Activated T-cell treated with anti-CD3 and anti-CD28 coated beads, Interleukin-2, amount 50 U/mL, for 24 hours (primary cell): ENCODE measurements at places on chromosomes 12 and 14.
A peak's percentile ranks its signal among the peaks of the same experiment; 100 is the strongest.

- DNase-seq, result no peak
Measured at GRCh38 chr12:50678650-50679365, 85.1 kb upstream of the ATF1 start.

DNA sequence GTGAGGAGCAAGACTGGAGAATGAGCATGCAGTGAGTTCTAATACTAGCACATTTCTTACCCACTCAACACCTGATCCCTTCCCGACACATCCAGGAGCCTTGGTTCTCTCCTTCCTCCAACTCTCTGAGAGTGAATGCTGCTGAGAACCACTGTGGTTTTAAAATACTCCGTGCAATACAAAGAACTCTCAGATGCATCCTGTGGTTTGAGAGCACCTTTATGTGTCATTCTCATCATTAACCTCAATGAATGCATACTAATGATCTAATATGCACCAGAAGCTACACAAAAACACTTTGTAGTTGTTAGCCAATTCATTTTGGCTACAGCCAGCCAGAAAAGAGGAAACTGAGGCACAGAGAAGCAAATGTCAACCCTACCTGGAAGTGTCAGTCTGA is 87.6 kb downstream of the GALNT8 start:
- DNase-seq, result no peak

DNA sequence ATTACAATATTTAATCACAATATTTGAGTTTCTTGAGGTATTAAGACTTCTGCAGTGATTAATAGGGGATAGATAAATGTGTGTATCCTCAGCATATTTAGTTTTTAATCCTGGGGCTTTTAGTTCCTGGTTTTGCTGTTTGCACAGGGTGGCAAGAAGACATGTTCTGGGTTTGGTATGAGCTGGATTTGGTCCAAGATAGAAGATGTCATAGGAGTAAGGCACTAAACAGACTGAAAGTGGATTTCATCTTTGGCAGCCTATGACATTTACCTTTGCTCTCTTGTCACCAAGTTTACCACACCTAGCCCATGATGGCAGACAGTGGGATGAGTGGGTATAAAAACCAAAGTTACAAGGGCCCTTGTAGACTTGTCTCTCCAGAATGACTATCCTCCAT is 168.2 kb downstream of the LRRK2 start:
- DNase-seq, result no peak

DNA sequence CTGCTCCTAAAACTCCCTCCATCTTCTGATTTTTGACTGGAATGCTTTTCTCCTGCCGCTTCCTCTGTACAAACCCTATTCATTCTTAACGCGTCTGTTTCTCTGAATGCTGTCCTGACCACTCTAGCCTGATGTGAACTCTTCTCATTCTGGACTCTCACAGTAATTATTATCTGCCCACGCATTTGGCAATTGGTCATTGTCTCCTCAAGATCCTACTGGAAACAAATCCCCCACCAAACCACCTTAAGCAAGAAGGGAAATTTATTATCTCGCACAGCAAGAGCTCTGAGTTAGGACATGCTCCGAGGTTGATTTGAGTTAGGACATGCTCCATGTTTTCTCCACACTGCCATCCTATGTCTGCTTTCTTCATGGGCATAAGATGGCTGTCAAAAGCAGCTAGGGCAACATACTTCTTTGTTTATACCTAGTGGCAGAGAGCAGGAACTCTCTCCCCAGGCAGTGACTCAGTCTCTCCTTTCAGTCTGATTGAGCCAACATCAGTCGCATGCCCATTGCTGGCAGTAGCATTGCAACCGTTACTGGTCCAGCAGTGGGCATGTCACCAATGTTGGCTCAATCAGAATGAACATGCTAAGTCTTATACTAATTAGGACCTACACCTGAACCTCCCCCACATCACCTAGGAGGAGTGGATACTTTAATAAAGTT is 102.2 kb downstream of the SSPN start:
- no peak for DNase-seq

- DNase-seq, result peak; percentile 62
Measured at GRCh38 chr12:48980953-48981756, 3.0 kb downstream of the WNT1 start.

GRCh38 chr12:76820888-76821482 is 57.1 kb downstream of the ZDHHC17 start:
- DNase-seq, result no peak

DNA sequence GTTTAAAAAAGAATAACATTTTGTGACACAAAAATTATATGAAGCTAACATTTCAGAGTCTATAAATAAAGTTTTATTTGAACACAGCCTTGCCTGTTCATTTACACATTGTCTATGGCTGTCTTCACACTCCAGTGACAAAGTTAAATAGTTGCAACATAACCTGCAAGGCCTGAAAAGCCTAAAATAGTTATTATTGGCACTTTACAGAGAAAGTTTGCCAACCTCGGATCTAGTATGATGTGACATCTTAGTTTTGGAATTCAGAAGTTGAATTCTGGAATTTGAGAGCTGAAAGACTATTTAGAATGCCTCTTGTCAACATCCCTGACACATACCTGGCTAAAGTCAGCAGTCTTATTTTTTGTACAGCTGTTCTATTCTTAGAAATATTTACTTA is 68.3 kb downstream of the DYRK2 start:
- no peak for DNase-seq

- peak; percentile 82 for DNase-seq
Measured at GRCh38 chr14:75566321-75566720, 12.1 kb upstream of the FLVCR2 start.

- no peak for DNase-seq
Measured at GRCh38 chr12:53082637-53083175, 3.5 kb upstream of the SPRYD3 start.

GRCh38 chr12:70637303-70638085 is at the start of gene PTPRB:
PTPRB (minus strand) TSS chr12:70637429; CDS start chr12:70637395, 34 bp downstream.
- DNase-seq, result no peak

GRCh38 chr12:104138797-104139152 is 765 bp upstream of the NFYB start:
- peak; percentile 38 for DNase-seq

DNA sequence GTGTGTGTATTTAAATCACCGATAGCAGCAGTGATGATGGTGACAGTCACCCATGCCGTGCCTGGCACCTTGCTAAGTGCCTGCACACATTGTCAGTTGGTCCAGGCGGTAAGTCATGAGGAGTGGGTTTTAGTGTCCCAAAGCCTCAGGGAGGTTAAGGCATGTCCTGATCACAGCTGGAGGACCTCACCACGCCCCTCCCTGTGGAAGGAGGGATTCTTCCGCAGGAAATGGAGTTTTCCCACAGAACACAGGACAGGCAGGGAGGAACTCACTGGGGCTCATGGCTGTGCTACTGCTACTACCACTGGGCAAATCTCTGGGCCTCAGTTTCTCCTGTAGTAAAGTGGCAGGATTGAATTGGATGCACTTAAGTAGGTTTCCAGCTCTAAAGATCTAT is 142.3 kb downstream of the CACNA1C start:
- no peak for DNase-seq

DNA sequence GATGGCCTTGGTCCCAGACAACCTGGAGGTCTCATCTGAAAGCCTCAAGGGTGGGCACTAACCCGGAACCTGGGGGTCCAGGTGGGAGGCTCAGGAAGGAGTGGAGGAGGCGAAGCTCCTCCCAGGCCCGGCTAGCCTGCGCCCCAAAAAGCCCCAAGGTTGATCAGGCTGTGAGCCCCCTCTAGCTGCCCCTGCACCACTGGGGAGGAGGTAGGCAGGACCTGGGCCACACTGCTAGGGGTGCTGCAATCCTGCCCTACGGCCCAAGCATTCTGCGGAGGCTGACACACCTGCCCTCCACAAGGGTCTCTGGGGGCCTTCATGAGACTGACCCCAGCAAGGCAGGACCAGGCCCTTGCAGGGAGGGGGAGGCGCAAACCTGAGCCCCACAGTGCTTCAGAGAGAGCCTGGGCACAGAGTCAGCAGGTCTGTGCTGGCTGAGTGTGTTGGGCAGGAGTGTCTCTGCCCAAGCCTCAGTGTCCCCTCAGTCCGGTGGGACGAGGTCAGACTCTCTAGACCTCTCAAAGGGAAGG is 51.9 kb downstream of the CCDC85C start:
- no peak for DNase-seq

GRCh38 chr14:100592461-100592891 is 5.3 kb upstream of the BEGAIN start:
- DNase-seq, result no peak

- no peak for DNase-seq
Measured at GRCh38 chr12:13849456-13849855, 131.9 kb downstream of the GRIN2B start.

DNA sequence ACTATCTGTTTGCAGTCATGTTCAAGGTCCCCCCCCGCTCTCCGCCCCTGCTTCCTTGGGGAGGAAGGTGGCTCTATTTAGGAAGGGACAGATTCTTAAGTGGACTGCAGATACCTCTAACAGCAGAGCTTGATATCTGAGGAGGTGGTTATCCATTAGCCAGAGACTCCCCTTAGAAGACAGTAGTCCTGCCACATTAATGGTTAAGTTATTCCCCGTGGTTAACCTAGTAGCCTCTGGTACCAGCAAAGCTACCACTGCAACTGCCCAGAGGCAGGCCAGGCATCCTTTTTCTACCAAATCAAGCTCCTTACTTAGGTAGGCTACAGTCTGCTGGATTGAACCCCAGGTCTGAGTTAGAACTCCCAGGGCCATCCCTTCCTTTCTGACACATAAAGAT is 162.1 kb upstream of the AVPR1A start:
- DNase-seq, result no peak

DNA sequence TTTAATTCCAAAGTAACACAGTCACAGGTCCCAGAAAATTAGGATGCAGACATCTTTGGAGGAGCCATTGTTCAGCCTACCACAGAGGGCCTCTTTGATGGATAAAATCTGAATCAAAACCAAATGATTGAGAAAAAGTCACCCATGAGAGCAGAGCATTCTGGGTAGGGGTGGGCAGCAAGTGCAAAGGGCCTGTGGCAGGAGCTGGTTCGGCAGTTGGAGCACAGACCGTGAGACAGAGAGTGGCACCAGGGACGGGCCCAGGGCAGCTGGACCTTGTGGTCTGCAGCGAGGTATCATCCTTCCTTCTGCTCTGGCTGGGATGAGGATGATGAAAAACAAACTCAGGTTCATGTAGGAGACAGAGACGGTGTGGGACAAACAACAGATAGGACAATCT is 18.0 kb downstream of the UBC start:
- no peak for DNase-seq

GRCh38 chr14:103523575-103523954 is 935 bp upstream of the CKB start:
- DNase-seq, result no peak

- DNase-seq, result no peak
Measured at GRCh38 chr12:19978193-19978592, 390.1 kb upstream of the PDE3A start.

GRCh38 chr12:106080041-106080790 is 58.5 kb downstream of the NUAK1 start:
- no peak for DNase-seq

DNA sequence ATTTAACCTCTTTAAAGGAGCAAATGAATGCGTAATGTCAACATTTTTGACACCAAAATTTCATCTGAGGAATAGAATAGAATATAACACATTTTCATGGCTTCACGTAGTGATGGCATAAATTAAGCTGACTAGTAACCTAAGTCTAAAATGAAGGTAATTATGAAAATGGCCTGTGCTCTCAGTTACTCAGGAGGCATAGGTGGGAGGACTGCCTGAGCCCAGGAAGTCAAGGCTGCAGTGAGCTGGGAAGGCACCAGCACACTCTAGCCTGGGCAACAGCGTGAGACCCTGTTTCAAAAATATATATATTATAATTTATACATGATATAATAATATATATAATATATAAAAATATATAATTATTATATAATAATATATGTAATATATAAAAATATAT is 383.2 kb upstream of the ATP2B1 start:
- DNase-seq, result no peak

DNA sequence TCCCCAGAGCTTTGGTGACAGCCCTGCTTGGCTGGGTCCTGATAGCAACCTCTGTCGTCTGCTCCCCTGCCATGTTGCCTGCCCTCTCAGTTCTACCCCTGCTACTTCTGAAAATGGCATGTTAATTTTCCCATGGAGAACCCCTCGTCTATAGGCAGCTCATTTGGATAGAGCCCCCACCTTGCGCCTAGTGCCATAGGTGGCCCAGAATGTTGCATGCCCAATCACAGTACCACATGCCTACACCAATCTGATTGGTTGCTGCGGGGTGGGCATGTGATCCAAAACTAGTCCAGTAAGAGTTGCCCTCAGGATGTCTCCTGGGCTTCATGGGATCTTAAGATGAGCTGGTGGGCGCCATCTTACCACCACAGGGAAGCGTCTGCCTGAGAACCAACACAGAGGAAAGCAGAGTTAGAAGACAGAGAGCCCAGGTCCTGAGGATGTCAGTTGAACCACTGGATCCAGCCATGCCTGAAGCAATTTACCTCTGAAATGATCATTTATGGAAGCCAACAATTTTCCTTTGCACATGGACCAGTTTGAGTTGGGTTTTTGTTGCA is 85.7 kb downstream of the PAPOLA start:
- no peak for DNase-seq

DNA sequence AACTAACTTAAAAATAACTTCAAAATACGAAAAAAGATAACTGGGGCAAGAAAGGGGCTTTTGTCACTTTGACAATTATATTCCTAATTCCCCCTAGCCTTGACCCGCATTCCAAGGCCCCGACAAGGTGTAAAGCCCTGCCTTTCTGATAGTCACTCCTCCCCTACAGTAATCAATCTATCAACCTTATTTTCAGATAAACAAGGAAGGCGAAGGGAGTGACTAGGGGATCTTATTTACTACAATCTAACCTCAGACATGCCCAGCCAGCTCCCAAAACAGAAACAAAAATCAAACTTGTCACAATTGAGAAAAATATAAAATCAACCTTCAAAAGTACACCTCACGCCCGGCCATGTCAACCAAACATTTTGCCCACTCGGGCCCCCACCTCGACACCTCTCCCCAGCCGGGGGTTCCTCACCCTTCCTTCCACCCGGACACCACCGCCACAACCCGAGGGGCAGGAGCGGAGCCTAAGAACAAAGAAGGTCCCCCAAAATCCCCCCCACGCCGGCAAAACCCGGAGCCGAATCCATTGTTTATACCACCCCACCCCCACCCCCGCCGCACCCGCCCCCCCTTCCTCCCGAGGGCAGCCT is 562 bp downstream of the ZFYVE1 start:
- DNase-seq, result no peak

DNA sequence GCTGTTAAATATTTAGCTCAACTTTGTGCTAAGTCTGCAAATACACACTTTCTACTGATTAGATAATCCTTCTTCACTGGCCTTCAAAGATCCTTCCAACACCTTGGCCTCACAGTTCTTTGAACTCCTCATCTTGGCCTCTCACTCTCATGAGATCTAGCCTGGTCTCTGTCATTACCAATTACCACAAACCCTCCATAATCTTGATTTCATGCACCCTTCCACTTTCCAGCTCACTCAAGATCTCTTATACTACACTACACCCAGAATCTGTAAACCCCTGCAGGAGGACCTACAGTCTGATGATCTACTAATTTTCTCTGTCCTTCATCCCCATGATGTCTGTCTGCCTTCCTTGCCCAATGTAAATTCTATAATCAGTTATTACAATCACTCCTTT is 71.1 kb downstream of the DUSP16 start:
- no peak for DNase-seq
